Frontal cortex (tissue), 4 donors: ENCODE measurements at places on chromosomes 4 and X.
A peak's percentile ranks its signal among the peaks of the same experiment; 100 is the strongest.

GRCh38 chr4:112817933-112818593, 181.1 kb downstream of the LARP7 start:
- DNase-seq: peak; percentile 75

DNA sequence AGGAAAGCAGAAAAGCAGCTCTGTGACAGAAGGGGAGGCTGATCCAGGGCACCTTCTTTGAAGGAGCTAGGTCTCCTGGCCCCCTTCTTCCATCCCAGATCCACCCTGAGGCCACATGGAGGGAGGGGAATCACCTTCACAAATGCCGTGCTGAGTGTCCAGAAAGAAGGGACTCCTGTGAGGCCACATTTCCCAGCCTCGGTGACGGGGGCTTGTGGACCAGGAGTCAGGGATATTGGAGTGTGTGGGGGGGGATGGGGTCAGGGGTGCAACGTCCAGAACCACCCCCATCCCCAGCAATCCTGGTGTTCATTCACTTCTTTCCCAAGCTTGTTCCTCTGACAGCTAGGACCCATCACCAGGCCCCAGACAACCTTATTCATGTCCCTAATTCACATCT, 4.7 kb downstream of the TIMM17B start:
- no peak for DNase-seq

GRCh38 chr4:142818031-142818430, 28.1 kb downstream of the INPP4B start:
- no peak for DNase-seq

DNA sequence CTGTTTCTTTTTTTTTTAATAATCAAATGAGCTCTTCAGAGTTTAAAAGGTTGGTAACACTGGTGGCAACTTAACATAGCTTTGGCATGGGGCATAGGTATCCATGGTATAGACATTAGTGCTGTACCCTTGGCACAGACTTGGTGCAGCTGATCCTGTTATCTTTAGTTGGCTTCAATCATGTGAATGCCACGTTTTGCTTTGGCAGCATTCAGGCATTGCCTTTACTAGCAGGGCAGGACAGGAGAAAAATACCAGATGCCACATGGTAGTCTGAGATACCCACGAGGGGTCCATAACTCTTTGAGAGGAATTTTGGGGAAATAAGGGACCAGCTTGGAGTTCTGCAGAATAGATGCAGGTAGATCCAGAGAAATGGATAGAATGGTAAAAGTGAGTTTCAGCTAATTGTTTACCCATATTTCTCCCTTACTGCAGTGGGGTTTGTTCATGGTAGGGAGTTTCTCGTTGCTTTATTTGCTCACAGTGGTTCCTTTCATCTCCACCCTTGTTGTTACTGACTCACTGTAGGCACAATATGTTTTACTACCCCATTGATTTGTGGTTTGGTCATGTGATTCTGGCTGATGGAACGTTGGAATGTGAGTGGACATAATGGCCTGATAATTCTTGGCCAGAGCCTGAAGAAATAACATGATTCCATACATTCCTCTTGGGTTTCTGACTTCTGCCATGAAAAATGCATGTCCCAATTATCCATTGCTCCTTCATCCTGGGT, 342.7 kb downstream of the GLUD2 start:
- DNase-seq: no peak

DNA sequence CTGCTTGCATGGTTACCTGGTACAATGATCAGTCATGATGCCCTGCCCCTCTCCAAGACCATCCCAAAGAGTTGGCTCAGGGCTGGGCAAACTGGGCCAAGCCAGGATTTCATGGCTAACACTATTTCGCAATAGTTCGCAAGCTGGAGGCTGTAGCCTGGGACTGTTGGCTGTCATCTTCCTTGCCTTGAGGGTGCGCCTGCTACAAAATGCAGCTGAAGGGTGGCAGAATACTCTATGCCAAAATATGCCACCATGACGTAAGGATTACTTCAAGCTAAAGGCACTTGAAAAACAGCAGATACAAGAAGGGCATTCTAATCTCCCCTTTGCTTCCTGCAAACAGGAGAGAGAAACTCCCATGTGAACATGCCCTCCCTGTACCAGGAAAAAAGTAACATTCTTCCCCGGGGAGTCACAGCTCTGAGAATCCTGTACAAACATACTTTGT, 21.0 kb downstream of the SAT1 start:
- DNase-seq: no peak
